ENCODE measurements at places on chromosomes 12 and 14.

DNA sequence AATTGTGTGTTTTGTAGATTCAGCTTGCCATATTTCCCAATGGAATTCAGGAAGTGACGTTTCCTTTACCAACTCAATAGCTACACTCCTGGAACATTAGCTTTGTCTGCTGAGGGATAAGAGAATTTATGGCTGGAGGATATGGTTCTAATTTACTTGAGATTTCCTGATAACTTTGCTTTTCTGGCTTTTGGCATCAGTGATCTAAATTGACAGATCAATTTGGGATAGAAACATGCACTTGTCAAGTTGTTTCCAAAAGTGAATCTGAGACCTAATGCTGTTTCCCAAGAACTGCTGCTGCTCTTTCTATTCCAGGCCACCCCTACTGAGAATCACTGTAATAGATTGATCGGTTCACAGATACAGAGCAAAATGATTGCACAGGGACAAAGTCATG, 43.2 kb downstream of the MGAT4C start:
- no peaks in the 10 kb centered on the region for H3K36me3 ChIP-seq
- no peaks in the 10 kb centered on the region for H3K4me1 ChIP-seq
- no peaks in the 10 kb centered on the region for H3K27me3 ChIP-seq
- H3K27ac ChIP-seq: no peak overlapping the region
- DNase-seq: no peak
- H3K4me3 ChIP-seq: no peak overlapping the region

- no peak for DNase-seq
- H3K27me3 ChIP-seq: peaks cover 4% of the 10 kb centered on the region
- H3K27ac ChIP-seq: no peak overlapping the region
- H3K4me3 ChIP-seq: no peak overlapping the region
These were observed 7.6 kb upstream of the IFI27 start for GRCh38 chr14:94102768-94103482.

GRCh38 chr12:11811008-11811407, 161.5 kb downstream of the ETV6 start:
- DNase-seq: no peak
- H3K4me1 ChIP-seq: peaks cover 75% of the 10 kb centered on the region
- peaks cover 14% of the 10 kb centered on the region for H3K36me3 ChIP-seq
- H3K27me3 ChIP-seq: peaks cover 3% of the 10 kb centered on the region
- no peak overlapping the region for H3K4me3 ChIP-seq

GRCh38 chr14:65024957-65025356, 38.3 kb downstream of the FNTB start:
- H3K4me1 ChIP-seq: peaks cover under 1% of the 10 kb centered on the region
- H3K27ac ChIP-seq: no peak overlapping the region
- H3K27me3 ChIP-seq: no peaks in the 10 kb centered on the region
- no peak for DNase-seq
- H3K4me3 ChIP-seq: no peak overlapping the region

DNA sequence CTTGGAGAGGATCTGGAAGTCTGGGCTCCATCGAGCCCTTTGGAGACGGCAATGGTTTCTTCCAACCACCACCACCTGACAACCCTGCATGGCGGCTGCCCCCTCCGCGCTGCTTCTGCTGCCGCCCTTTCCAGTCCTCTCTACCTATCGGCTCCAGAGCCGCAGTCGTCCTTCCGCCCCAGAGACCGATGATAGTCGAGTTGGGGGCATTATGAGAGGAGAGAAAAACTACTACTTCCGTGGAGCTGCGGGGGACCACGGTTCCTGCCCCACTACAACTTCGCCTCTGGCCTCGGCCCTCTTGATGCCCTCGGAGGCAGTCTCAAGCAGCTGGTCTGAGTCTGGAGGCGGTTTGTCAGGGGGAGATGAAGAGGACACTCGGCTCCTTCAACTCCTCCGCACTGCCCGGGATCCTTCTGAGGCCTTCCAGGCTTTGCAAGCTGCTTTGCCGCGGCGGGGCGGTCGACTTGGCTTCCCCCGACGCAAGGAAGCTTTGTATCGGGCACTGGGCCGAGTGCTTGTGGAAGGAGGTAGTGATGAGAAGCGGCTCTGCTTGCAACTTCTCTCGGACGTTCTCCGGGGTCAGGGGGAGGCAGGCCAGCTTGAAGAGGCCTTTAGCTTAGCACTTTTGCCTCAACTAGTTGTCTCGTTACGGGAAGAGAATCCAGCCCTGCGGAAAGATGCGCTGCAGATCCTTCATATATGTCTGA, 499 bp downstream of the TOGARAM1 start:
- H3K27ac ChIP-seq: no peak overlapping the region
- H3K4me1 ChIP-seq: peaks cover 37% of the 10 kb centered on the region
- H3K4me3 ChIP-seq: no peak overlapping the region
- H3K36me3 ChIP-seq: peaks cover 10% of the 10 kb centered on the region
- peak; percentile 47 for DNase-seq

DNA sequence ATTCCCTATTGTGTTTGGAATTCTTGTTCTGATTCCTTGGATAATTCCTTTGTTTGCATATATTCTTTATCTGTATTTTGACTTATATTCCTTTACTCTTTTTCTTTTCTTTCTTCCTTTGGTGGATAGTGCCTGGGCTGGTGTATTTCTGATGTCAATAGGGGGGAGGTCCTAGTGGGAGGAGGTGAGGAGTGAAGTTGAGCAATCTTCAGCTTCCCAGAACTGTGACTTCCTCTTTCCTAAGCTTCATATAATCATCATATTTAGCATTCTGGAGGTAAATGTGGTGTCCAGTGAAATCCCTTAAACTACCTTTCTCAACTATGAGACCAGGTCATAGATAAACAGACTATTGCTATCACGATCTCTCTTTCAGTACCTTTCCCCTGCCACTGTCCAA, 29.6 kb upstream of the TBPL2 start:
- no peaks in the 10 kb centered on the region for H3K27me3 ChIP-seq
- no peak overlapping the region for H3K4me3 ChIP-seq
- DNase-seq: no peak
- no peaks in the 10 kb centered on the region for H3K36me3 ChIP-seq
- no peak overlapping the region for H3K27ac ChIP-seq
- H3K4me1 ChIP-seq: no peaks in the 10 kb centered on the region

DNA sequence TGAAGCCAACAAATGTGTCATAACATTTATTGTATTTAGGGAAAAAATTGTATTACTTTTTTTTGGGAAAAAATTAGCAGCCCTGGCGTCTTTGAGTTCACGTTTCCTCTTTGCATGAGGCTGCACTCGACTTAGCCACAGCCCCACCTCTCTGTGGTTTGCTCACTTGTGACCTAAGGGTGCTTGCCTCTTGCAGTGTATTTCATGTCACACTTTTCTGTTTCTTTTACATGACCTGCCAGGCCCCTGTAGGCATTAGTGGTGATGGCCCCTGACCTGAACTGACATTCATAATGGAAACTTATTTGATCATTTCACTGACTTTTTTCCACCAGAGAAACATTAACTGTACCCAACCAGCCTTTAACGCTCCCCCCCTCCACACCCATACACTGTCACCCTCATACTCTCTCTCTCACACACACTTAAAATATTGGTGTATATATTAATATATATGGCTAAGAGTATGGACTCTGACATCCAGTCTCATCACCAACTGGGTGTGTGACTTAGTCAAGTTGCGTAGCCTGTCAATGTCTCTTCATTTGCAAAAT, 122.9 kb downstream of the PRKCH start:
- H3K27ac ChIP-seq: no peak overlapping the region
- peaks cover 8% of the 10 kb centered on the region for H3K36me3 ChIP-seq
- no peaks in the 10 kb centered on the region for H3K27me3 ChIP-seq
- no peak overlapping the region for H3K4me3 ChIP-seq
- H3K4me1 ChIP-seq: peaks cover 18% of the 10 kb centered on the region

- H3K36me3 ChIP-seq: no peaks in the 10 kb centered on the region
- no peak overlapping the region for H3K4me3 ChIP-seq
- peaks cover 12% of the 10 kb centered on the region for H3K4me1 ChIP-seq
- H3K27me3 ChIP-seq: no peaks in the 10 kb centered on the region
- DNase-seq: no peak
These were observed 49.1 kb downstream of the FBXO33 start for GRCh38 chr14:39383026-39383660.

- DNase-seq: no peak
- H3K4me3 ChIP-seq: no peak overlapping the region
- H3K4me1 ChIP-seq: no peaks in the 10 kb centered on the region
- no peaks in the 10 kb centered on the region for H3K27me3 ChIP-seq
- H3K36me3 ChIP-seq: no peaks in the 10 kb centered on the region
These were observed 115.7 kb upstream of the ARID2 start for GRCh38 chr12:45613855-45614254.

DNA sequence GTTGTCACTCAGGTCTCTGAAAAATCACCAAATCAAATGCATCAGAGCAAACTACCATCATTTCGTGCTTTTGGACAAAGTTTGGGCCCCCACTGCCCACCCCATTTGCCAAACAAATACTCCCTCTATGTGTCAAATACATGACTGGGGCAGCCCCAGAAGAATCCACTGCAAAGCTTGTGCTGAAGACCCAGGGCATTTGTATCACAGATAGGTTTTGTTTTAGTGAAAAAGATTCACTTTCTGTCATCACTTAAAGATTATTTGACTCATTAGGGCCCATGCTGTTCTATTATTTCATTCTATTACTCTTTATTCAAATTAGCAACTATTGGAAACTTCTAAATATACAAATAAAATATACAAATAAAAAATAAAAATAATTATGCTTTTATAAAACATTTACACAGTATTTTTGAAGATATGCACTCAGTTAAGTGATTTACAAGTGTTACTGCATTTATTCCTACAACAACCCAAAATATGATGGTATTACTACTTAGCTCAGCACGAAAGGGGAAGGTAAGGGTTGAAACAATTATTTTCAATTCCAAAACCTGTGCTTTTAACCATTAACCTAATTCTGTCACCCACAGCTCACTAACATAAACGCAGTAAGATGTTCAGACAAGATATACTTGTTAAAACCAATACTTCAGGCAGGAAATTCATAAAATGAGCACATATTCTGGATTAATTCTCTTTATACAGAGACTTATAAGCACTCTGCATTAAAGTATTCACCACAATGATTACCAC, 36.5 kb downstream of the LRIG3 start:
- H3K36me3 ChIP-seq: peaks cover 71% of the 10 kb centered on the region
- peaks cover 7% of the 10 kb centered on the region for H3K4me1 ChIP-seq
- H3K27me3 ChIP-seq: no peaks in the 10 kb centered on the region
- no peak overlapping the region for H3K27ac ChIP-seq
- DNase-seq: no peak

DNA sequence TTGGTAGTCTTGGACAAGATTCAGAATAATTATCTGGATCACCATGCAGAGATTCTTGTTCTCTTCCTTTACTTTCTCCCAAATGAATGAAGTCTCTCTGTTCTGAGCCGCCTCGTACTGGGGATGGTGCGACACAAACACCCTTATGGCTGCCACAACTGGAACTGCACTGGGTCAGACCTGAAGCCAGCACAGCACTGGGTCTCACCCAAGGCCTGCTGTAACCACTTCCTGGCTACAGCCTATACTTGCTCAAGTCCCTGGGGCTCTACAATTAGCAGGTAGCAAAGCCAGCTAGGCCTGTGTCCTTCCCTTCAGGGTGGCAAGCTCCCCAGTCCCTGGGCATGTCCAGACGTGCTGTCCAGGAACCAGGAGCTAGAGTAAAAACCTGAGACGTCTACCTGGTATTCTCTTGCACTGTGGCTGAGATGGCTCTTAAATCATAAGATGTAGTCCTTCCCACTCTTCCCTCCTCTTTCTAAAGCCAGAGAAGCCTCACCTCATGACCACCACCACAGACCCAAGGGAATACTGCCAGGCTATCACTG, 27.6 kb downstream of the IFNG start:
- no peaks in the 10 kb centered on the region for H3K4me1 ChIP-seq
- peaks cover 5% of the 10 kb centered on the region for H3K36me3 ChIP-seq
- H3K4me3 ChIP-seq: no peak overlapping the region
- no peaks in the 10 kb centered on the region for H3K27me3 ChIP-seq

GRCh38 chr14:76697246-76697905, 63.9 kb upstream of the VASH1 start:
- H3K4me1 ChIP-seq: no peaks in the 10 kb centered on the region
- no peak for DNase-seq
- no peak overlapping the region for H3K27ac ChIP-seq
- peaks cover 5% of the 10 kb centered on the region for H3K27me3 ChIP-seq

DNA sequence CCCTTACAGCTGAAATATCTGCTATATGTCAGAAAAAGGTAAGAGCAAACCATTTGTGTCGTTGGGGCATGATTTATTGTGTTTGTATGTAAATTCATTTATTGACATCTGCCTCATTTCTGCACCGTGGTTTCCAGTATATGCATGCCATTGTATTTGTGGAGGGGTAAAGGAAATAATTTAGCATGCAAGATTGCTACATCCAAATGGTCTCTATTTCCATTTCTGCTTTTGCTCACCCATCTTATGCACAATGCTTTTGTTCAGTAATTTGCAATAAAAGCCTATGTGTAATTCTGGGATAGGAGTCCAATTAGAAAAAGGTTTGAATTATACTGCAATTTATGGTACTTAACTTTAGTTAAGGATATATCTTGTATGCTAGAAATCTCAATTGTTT, 101.8 kb downstream of the UNC79 start:
- H3K27me3 ChIP-seq: peaks cover 2% of the 10 kb centered on the region
- H3K27ac ChIP-seq: no peak overlapping the region
- no peak for DNase-seq
- no peaks in the 10 kb centered on the region for H3K36me3 ChIP-seq
- H3K4me1 ChIP-seq: no peaks in the 10 kb centered on the region

DNA sequence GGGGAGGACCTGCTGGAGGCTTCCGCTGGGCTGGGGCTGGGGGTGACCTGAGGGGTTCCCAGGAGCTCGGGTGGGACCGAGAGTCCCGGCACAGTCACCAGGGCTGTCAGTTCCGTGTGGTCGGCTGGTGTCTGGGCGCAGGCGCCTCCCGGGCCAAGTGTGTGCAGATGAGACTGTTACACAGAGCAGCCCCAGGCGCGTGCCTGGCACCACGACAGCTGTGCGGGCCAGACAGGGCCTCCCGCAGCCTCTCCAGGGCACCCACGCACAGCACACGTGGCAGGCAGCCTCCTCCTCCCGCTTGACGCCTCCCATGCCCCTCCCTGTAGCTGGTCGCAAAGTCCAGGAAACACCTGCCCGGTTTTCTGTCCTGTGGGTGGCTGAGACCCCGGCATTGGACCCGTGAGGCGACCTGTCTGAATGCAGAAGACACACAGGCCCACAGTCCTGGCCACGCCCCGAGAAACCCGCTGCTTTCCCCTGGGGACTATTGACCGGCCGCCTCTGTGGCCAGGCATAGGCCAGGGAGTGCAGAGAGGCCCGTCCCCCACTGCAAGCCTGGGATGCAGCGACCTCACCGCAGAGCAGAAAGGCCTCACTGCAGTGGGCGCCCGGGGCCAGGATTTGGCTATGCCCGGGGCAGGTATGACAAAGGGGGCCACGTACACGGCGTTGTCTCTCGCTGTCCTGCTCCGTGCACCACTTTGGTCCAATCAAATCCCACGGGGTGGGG, 12.1 kb upstream of the GALNT9 start:
- peaks cover 13% of the 10 kb centered on the region for H3K27me3 ChIP-seq
- peaks cover 7% of the 10 kb centered on the region for H3K4me1 ChIP-seq
- no peak overlapping the region for H3K27ac ChIP-seq
- peaks cover 3% of the 10 kb centered on the region for H3K36me3 ChIP-seq
- H3K4me3 ChIP-seq: no peak overlapping the region

GRCh38 chr14:105479431-105480158, 5.0 kb downstream of the CRIP2 start:
- H3K27me3 ChIP-seq: peaks cover 38% of the 10 kb centered on the region
- peaks cover 7% of the 10 kb centered on the region for H3K36me3 ChIP-seq
- peak overlapping the region; percentile 47 for H3K4me3 ChIP-seq
